Glutamatergic neuron (in vitro differentiated cells): ENCODE measurements at places on chromosomes 12 and 14. TPM values are rescaled to one million over a fixed set of nuclear protein-coding genes. Genes with fewer than 3 reads are reported as not detected.

- DNase-seq = no peak
Observed at GRCh38 chr12:95074766-95075165, 1.3 kb upstream of the NR2C1 start.

GRCh38 chr12:54593135-54593534, 4.7 kb upstream of the PPP1R1A start:
- DNase-seq = no peak

Gene BATF
- not detected for total RNA-seq

DNA sequence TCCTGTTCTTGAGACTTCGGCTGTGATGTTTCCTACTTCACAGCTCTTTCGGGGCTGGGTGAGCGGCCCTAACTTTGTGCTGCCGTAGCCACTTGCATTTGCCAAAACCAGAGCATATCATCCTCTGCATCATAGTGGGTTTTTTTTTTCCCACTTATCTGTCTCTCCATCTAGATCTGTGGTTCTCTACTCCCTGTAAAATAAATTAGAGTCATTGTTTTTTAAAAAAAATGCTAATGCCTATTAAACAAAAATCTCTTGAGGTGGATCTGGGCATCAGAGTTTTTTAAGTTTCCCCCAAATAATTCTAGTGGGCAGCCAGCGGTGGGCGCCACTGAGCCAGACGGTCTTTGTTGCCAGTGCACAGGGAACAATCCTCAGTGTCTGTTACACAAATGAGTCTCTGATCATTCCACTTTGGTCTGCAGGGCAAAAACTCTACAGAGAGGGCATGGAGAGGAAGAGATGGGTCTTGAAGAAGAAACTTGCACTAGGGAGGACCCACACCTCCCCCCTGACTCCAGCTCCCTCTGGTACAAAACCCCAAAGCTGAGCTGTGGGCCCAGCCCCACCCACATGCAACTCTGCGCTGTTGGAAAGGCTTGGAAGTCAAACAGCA, 62.4 kb upstream of the BCL2L14 start:
- peak; percentile 32 for DNase-seq

Gene NGB
- 0.22 TPM for total RNA-seq

GRCh38 chr14:22668417-22668816, 24.3 kb upstream of the OR6J1 start:
- DNase-seq = no peak

DNA sequence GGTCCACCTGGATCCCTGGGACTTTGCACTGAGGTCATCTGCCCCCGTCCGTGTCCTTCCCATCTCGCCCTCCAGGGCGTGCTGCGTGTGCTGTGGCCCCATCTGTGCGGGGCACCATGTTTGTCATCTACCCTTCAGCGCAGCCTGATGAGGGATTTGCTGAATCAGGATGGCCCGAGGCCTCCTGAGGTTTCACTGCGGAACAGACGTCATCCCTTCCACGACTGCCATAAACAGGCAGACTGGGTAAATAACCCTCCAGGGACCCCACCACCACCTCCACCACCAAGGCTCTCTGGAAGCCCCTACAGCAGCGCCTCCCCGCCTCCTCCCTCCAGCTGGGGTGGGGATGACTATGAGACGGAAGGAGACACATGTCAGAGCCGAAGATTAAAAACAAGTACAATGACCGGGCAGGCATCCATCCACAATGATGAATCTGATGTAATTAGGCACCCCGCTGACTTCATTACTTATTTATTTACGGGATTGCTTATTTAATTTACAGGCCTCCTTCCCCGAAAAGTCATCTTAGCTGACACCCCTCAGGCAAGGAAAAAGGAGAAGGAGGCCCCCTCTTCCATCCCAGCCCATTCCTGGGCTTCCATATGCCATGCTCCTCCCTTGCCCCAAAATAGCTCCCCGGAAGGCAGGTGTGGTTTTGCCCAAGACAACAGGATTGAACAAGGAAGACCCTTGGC, 39.4 kb downstream of the NCOR2 start:
- DNase-seq = peak; percentile 82
